Foreskin fibroblast (primary cell): ENCODE measurements at places on chromosomes 16 and 17.

DNA sequence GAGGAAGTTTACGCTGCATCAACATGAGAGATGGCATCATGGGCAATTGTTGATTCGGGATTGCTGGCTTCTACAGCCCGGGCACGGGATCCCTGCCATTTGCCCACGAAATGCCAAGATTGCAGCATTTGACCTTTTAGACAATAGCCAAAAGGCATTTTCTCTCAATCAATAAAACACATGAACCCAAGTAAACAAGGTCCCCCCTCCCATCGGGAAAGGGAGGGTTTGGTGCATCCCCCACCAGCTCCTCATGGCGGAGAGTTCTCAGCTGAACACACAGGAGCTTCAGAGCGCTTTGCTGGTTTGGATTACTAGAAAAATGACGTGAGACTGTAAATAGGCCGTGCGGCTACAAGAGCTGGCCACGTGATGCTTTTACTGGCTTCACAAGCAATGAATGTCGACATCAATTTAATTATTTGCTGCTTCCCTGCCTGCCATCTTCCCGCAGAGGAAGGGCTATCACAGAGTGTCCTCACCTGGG, 147.6 kb downstream of the C16orf95 start:
- peak; percentile 74 for DNase-seq

GRCh38 chr17:76445697-76446448, 7.1 kb downstream of the UBE2O start:
- DNase-seq: no peak

GRCh38 chr16:80837533-80838147, 33.2 kb upstream of the CDYL2 start:
- no peak for DNase-seq

GRCh38 chr16:28555561-28555960, 1.8 kb downstream of the SGF29 start:
- DNase-seq: no peak

- DNase-seq: no peak
Observed at GRCh38 chr17:79125503-79125902, 50.9 kb downstream of the ENGASE start.

DNA sequence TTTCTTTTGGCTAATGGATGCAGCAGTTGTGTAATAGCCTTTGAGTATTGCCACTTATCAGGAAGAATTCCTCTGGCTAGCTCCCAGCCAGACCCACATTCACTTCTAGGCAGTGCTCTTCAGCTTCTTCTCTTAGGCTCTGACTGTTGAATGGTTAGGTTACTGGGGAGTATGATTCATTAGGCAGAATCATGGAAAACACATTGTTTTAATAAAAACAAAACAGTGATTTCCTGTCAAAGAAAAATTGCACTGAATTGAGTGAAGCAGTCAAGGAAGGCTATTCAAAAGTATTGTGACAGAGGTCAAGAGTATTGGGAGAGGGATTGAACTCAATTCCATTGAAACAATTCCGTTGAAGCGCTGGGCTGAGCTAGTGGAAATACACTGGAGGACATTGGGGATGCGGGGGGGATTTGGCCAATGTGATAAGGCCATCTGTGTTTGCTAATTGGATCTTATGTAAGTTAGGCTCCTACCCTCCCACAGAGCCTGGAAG, 68.0 kb downstream of the CNTNAP4 start:
- no peak for DNase-seq

DNA sequence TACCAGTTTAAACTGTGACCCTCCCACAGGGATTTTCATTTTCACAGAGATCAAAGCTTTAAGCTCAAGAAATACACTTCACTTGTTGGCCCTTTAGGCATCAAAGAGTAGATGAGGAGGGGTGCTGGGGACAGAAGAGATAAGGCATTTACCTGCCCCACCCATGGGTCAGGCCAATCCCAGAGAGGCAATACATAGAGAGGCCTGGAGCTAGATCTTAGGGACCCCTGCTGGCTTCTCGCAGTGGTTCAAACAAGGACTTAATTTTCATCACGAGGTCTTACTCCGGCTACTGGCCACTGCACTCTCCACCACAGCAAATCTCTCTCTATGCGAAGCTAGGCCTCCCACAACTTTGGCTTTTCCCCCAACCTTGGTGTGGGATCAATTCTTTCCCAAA, 46.6 kb downstream of the NOG start:
- DNase-seq: no peak

DNA sequence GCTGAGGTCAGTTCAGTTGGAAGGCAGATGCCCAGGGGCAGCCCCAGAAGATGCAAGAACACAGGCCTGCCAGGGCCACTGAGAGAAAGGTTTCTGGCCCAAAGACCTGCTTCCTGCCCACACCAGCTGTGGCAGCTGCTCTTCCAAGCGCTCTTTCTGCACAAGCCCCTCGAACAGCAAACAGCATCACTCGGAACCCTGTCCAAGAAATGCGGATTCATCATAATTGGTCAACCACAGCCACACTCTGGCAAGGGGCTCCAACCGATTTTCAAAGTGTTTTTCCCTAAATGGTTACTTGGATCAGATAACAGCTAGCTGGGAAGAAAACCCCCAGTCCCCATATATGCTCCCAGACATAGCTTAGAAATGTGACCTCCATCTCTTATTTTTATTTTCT, 71.1 kb upstream of the DNAH17 start:
- DNase-seq: no peak

GRCh38 chr17:79243996-79244395, 169.4 kb downstream of the ENGASE start:
- DNase-seq: no peak

- peak; percentile 95 for DNase-seq
Observed at GRCh38 chr17:7587420-7588151, 2.3 kb downstream of the SOX15 start.

- DNase-seq: no peak
Observed at GRCh38 chr16:73206151-73206707, 158.3 kb upstream of the ZFHX3 start.

- no peak for DNase-seq
Observed at GRCh38 chr16:56667581-56668571, at the start of gene MT1G. Gene MT1G (minus strand): TSS chr16:56668065. CDS start chr16:56667993, 72 bp downstream.

GRCh38 chr17:45386178-45386577, 46.5 kb downstream of the ARHGAP27 start:
- DNase-seq: no peak

DNA sequence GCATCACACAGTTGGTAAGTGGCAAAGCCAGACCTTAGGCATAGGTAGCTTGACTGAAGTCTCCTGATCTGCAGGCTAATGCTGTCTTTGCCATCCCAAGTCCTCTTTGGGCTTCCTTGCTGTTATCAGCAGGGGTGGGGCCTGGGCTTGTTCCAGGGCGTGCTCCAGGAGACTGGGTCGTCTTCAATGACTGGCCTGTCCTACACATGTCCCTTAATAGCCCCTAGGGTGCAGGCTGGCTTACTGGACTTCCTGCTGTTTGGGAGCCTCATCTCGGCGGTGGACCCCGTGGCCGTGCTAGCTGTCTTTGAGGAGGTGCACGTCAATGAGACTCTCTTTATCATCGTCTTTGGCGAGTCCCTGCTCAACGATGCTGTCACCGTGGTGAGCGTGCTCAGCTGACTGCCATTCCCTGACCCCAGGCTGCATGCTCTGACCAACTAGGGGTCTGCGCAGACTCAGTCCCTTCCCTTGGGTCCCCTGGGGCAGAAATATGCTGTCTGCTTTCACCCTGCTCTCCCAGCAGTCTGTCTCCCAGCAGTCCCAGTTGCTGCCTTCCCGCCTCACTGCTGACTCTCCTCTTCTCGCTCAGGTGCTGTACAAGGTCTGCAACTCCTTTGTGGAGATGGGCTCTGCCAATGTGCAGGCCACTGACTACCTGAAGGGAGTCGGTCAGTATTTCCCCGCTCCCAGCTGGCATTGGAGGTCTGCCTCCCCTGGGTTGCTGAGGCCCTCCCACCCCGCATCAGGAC, 6.2 kb downstream of the SLC9A5 start:
- no peak for DNase-seq

DNA sequence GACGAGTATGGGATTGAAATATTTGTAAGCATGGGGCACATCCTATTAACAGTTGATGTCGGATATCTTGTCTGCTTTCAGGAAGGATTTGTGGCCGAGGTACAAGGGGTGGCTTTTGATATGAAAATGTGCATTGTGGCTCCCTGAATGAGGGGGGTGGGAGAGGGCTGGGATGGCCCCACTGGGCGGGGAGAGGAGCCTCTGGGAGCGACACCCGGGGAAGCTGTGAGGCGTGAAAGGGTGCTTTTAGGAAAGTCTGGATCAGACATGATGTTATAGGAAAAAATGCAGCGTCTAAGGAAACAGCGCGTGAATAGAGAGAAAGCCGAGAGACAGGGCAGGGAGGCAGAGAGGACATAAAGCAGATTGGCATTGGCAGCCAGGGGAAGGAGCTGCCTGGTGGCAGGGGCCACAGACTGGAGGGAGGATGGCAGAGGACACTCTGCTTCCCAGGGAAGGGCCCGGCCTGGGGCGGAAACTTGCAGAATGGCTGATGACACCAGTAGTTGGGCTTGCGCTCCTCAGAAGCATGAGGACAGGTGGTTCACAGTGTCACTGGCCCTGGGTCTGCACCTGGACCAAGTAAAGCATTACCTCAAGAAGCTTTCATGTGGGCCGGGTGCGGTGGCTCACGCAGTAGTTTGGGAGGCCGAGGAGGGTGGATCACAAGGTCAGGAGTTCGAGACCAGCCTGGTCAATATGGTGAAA, 95.7 kb downstream of the NTN1 start:
- no peak for DNase-seq

DNA sequence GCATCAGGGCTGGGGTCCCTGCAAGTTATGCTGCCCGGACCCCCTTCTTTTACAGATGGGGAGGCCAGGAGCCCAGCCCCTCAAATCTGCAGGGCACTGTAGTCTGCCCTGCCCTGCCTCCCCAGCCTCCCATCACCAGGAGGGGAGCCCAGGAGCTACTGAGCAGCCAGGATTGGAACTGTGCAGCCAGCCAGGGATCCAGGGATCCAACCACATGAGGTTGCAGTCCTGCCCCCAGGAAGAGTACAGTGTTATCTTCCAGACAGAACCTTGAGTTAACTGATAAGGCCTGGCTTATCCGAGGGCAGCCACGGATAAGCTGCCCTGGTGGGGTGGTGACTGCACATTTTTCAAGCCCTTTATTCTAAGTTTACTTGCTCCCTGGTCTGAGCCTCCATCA, 11.4 kb upstream of the NDRG4 start:
- no peak for DNase-seq

DNA sequence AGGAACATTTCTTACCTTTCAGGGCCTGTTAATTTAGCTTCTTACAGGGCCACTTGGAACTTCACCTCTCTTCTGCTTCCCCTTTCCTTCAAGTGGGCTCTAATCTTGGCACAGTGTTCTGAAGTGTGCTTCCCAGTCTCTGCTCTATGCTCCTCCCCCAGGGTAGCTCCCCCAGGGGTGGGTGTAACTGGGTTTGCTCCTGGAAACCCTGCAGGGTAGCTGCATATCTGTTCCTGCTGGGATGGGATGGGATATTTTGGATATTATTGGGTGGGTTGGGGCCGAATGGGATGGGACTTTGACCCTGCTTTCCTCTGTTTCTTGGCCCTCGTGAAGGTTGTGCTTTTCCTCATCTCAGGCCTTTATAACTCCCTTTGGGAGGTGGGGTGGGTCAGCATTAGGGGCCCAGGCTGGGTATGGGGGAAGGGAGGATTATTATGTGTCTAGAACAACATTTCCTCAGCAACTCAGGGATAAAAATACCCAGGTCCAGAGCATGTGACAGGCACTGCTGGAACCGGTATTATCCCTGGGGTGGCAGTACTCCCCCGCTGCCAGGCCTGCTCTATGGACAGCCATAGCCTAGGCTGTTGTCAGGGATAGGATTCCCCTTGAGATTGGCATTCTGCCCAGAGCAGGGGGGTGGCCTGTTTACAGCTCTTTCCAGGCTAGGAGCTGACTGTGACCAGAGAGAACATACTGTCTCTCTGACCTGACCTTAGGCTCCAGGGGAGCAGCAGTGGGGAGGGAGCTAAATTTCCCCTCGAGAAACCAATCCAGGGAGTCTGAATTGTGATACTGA, 5.0 kb downstream of the NFE2L1 start:
- DNase-seq: peak; percentile 35

DNA sequence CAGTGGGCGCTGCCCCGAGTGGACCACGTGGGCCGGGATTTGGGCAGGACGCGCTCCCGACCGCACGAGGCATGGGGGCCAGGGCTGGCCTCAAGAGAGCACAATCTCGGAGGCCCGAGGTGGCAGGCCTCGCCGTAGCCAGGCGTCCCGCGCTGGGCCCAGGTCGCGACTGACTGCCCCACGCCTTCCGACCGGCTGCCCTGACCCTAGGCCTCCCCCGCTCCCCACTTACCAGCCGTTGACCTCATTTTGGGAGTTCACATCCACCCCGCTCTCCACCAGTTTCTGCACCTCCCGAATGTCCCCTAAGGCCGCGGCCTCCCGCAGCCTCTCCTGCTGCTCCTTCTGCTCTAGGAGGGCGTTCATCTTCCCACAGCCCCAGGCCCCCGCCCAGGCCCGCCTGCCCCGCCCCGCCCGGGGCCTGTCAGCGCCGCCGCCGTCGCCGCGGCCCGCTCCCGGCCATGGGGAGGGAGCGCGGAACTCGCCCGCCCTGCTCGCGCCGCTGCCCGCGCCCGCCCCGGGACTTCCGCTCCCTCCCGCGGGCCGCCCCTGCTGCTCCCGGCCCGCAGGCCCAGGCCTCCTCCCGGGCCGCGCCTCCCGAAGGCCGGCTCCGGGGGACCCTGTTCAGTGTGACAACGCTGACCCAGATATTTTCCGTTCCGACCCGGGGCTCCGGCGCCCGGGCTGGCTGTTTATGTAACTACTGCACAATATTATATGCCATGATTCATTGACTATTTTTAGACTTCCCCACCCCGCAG, at the start of gene ANKRD40:
TSS of gene ANKRD40 (minus strand) at position 626 of the 761 bp plus-strand sequence. CDS start at position 366, 260 bp downstream.
- peak; percentile 92 for DNase-seq

- no peak for DNase-seq
Observed at GRCh38 chr17:82175951-82176350, 36.7 kb downstream of the CCDC57 start.

DNA sequence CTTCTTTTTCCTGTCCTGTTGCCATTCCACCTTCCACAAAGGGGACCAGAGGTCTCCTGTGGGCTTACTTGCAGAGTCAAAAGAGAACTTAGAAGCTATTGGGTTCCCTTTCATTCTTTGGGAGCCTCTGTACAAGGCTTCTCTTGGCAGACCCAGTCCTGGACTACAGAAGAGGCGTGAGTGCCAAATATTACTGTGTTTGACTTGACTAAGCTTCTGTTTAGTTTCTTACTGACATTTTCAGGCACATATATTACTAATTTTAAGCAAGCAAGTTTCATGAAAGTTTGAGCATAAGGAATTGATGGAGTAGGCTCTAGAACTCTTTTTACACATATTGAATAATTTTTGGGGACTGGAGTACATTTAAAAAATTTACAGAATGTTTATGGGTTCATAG, 254.4 kb downstream of the HAPSTR1 start:
- no peak for DNase-seq

DNA sequence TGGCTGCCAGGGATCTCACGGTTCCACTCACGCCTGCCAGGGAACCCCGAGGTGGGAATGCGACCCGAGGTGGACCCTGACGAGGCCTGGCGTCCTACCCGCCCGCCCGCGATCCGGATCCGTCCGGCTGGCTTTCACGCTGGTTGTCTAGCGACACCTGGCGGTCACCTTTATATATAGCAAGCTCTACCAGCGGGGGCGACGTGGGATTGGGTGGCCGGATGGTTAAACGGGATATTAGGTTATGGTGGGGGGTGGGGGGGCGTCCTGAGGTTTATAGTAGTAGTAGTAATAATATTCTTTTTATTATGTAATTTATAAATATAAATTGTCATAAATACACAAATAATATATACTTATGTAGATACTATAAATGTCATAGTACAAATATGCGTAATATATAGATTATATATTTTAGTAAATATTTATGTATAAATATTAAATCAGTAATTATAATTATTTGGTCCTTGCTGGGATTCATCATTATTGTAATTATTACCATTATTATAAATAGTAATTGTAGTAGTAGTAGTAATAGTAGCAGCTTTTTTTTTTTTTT, 136.9 kb downstream of the KCNJ12 start:
- DNase-seq: peak; percentile 39
